ENCODE measurements at places on chromosomes 3 and 15.

DNA sequence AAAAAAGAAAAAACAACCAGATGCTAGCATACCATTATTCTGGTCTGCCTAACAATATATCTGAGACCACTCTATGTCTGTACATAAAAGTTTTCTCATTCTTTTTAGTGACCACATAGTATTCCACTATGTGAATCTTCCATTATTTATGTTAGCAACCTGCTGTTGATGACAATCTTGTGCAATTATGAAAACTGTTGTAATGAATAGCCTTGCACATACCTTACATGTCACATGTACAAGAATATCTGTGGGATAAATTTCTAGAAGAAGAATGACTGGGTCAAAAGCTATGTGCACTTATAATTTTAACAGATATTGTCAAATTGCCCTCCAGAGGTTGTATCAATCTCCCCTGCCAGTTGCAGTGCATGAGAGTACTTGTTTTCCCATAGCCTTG is 62.5 kb downstream of the ARHGAP31 start:
- no peak for DNase-seq

- DNase-seq: no peak
These were observed 122.0 kb downstream of the TFDP2 start for GRCh38 chr3:142027300-142027699.

DNA sequence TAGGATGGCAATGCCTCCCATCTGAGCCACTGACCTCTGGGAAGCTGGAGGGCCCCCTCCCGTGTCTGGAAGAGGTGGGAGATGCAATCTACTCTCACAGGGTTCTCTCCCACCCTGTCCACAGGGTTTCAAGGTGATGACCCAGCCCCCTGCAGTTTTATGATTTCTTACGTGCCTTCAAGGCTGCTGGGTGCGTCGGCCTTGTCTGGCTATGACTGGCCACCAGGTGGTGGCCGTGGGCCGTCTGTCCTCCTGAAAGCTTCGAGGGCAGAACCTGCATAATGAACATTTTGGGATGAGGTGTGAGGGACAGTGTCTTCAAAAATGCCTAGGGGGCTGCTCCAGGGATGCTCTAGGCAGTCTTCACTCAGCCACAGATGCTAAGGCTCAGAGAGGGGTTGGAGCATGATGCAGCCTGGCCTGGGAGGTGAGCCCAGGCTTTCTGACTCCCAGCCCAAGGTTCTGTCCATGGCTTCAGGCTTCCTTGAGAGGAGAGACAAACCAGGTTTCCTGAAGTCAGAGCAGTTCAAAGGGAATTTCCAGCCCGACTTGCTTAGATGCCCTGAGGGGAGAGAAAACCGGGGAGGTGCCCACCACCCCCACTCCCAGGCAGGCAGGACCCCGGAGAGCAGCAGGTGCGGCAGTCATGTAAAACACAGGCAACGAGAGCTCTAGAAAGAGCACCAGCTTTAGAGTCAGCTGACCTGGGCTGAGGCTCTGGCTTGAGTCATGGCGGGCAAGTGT is 18.7 kb downstream of the ISG20 start:
- DNase-seq: no peak

GRCh38 chr15:79643393-79643792 is 211.3 kb downstream of the MINAR1 start:
- DNase-seq: no peak

DNA sequence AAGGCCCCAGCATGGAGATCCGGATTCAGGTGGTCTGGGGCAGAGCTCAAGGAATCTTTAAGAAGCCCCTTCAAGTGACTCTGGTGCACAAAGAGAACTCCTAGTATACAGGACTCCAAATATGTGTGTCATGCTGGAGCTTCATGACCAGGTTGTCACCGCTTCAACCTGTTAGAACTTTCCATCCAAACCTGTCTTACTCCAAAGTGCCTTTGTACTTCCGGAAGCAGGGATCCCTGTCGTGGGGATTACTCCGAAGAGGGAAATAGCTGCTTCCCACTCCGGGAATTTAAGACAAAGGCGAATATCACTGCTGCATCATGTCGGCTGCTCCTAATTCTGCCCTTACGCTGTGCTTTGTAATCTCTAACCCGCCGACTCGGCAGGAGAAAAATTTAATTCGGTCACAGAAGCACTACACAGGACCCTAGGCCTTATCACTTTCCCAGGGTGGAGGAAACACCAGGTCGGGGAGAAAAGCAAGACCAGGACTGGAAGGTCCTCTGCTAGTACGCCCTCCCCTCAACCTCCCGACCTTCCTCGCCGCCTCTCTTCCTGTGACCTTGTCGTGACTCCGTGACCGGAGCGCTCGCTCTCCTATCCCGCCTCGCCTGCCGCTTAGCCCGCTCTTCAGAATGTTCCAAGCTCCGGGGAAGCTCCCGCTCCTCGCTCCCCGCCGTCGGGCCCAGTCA is 730 bp downstream of the HIGD1A start:
- DNase-seq: no peak

GRCh38 chr15:66157507-66157906 is 96.0 kb downstream of the MEGF11 start:
- DNase-seq: no peak

Data from stimulated activated CD8-positive, alpha-beta memory T cell treated with anti-CD3 and anti-CD28 coated beads, Interleukin-4, amount 100 ng/mL, for 48 hours (primary cell).